ENCODE measurements at places on chromosomes 12 and 14. TPM values are rescaled to one million over a fixed set of nuclear protein-coding genes. Genes with fewer than 3 reads are reported as not detected.

IKBIP gene
- 37.1 TPM for total RNA-seq

RAPGEF3 gene
- total RNA-seq, result 0.83 TPM

DNA sequence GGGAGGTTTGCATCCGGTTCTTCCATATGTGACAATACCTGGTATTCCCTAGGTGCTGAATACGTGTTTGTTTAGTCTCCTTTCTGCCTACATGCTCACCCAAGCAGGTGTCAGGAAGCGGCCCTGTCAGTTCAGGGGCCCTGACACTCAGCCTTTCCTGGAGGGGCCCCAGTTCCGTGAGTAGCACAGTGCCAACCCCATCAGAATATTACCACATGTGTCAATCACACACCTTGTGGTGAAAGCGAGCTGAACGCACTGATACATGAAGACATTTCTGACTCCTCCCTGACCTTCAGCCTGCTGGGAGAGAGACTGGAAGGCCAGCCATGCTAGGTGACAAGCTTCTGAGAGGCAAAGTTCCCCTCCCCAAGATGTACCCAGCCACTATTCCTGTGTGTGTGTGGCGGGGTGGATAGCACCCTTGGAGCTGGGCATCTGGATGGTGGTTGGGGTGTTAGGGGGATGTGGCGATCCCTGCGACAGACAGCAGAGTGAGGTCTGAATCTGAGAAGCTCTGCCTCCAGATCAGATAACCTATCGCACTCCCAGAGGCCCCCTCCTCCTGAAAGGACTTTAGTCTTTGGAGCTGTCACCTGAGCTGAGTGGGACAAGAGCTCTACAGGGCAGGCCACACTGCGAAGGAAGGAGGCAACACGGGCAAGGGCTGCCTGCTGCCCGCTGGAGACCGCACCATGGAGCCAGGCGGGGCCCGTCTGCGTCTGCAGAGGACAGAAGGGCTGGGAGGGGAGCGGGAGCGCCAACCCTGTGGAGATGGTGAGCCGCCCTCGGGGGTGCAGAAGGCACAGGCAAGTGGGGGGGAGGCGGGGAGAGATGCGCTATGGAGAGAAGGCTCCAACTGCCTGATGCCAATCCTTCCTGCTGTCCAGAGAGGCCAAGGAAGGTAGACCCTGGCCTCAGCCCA, at the start of gene SOAT2:
TSS of gene SOAT2 (plus strand) at position 604 of the 925 bp plus-strand sequence. CDS start at position 696, 92 bp downstream.
- no peak for DNase-seq

DNA sequence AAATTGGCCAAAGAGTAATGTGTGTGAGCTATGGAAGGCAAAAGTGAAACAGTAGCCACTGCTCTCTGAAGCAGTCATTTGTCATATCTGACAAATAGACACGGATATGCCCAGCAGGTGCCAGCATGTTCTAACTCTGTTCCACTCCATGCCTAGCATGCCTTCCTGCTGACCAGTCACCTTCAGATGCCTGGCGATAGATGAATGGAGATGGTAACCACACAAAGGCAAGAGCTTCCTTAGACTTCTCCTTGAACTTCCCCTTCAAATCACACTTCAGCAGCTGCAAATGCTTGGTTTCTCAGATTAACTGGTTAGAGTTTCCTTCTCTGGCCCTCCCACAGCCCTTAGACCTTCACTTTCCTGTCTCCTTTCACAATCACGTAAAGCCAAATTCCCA, 429.9 kb downstream of the DAD1 start:
- no peak for DNase-seq

- no peak for DNase-seq
These were observed 17.4 kb downstream of the CLEC4C start for GRCh38 chr12:7729746-7730145.

LTB4R gene
- total RNA-seq, result 0.18 TPM

CD4 gene
- total RNA-seq, result 5.7 TPM

GRCh38 chr12:22285846-22286245, 48.7 kb downstream of the ST8SIA1 start:
- DNase-seq, result no peak

TRHDE gene
- 97.8 TPM for total RNA-seq

GRCh38 chr12:49965836-49966235, 4.2 kb downstream of the AQP5 start:
- DNase-seq, result no peak

IL26 gene
- not detected for total RNA-seq

RNASE7 gene
- total RNA-seq, result not detected

KLRC3 gene
- total RNA-seq, result not detected

CCDC92 gene
- total RNA-seq, result 5.7 TPM

GRCh38 chr12:110760204-110760609, 17.5 kb upstream of the PPP1CC start:
- no peak for DNase-seq

DNA sequence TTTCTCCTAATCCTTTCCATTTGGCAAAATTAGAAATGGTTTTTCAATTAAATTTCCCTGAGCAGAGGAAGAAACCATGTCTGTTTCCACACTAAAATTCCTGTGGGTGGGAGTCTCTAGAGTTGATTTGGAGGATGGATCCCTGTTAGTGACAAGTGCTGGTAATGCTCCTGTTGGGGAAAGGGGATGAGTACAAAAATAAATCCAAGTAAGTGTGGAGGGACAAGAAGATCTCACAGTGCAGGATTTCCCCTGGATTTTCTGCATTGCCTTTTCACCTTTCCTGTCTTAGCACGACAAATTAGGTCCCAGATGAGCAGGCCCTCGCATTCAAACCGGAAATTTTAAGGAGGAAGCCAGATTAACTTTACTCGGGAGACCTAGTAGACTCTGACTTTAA, 107.5 kb downstream of the DAD1 start:
- no peak for DNase-seq

PYM1 gene
- 27.8 TPM for total RNA-seq

GRCh38 chr14:60977847-60978246, 3.0 kb downstream of the TRMT5 start:
- DNase-seq, result no peak

ST8SIA1 gene
- not detected for total RNA-seq

GRCh38 chr12:98799822-98800221, 154.7 kb downstream of the APAF1 start:
- no peak for DNase-seq

GRCh38 chr12:70543444-70543843, 93.8 kb downstream of the PTPRB start:
- DNase-seq, result peak; percentile 94

TSPAN19 gene
- total RNA-seq, result not detected

Data from IMR-90 (cell line).